ENCODE measurements at places on chromosomes 7 and 10.

GRCh38 chr7:99728615-99729014 is 6.4 kb downstream of the CYP3A7 start:
- no peak for DNase-seq

- DNase-seq, result no peak
These were observed 36.2 kb downstream of the LAMB1 start for GRCh38 chr7:107966711-107967110.

DNA sequence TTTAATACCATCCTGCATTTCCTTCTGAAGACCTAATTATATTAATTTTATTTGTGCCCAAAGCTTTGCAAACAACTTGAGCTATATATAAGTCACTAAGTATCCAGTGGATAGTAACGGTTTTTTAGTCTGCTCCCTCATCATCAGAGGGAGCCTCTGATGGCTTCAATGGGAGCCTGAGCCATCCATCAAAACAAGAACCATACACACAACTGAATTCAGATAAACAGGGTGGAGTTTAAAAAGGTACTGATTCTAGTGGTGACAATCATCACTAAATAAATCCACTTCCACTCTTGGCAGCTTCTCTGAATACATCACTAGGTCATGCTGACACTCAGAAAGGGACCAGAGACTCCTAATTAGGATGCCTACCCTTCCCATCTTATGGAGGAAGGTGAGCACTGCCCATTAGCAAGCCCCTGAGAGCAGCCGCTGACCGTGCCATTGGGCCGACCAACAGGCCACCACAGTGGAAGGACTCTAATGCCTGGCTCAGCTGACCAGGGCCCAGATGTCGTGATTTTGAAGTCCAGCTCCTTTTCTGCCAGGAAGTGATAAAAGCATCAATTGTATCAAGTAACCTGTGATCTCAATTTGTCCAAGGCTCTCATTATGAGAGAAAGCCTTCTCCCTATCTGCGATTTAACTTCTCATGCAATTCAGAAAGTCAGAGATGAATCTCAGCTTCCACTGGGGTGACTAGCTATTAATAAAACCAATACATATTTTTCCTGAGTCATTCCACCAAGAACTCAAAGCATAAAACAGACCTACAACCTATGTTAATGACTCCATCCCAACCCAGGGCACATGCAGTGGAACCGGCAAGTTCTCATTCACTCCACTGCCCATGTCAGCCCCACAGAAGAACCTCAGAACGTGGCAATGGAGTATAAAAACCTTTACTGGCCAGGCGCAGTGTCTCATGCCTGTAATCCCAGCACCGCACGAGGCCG is 13.1 kb downstream of the VOPP1 start:
- DNase-seq, result no peak

DNA sequence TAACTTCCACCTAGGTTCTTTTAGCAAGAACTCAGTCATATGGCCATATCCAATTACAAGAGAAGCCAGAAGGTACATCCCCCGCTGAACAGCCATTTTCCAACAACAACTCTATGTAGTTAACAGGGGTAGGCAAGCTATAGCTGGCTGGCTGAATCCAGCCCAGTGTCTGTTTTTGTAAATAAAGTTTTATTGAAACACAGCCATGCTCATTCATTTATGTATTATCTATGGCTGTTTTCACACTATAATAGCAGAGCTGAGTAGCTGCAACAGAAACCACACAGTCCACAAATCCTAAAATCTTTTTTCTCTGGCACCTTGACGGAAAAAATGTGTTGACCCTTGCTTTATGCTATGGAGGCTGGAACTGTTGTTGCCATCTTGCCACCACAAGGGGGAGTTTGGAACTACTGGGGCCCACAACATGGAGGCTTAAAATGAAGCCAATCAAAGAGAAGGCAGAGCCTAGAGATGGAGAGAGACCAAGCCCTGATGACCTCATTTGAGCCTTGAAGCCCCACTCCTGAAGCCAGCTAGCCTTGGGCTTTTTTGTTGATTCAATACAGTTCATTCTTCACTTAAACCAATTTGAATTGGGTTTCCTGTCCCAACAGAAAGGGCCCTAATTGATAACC is 33.3 kb upstream of the XPNPEP1 start:
- DNase-seq, result peak; percentile 11

GRCh38 chr7:30987178-30987577 is 23.4 kb downstream of the GHRHR start:
- no peak for DNase-seq

GRCh38 chr7:27478084-27478483 is 184.6 kb downstream of the HIBADH start:
- DNase-seq, result no peak

GRCh38 chr10:72089618-72090017 is 1.3 kb upstream of the SPOCK2 start:
- no peak for DNase-seq

DNA sequence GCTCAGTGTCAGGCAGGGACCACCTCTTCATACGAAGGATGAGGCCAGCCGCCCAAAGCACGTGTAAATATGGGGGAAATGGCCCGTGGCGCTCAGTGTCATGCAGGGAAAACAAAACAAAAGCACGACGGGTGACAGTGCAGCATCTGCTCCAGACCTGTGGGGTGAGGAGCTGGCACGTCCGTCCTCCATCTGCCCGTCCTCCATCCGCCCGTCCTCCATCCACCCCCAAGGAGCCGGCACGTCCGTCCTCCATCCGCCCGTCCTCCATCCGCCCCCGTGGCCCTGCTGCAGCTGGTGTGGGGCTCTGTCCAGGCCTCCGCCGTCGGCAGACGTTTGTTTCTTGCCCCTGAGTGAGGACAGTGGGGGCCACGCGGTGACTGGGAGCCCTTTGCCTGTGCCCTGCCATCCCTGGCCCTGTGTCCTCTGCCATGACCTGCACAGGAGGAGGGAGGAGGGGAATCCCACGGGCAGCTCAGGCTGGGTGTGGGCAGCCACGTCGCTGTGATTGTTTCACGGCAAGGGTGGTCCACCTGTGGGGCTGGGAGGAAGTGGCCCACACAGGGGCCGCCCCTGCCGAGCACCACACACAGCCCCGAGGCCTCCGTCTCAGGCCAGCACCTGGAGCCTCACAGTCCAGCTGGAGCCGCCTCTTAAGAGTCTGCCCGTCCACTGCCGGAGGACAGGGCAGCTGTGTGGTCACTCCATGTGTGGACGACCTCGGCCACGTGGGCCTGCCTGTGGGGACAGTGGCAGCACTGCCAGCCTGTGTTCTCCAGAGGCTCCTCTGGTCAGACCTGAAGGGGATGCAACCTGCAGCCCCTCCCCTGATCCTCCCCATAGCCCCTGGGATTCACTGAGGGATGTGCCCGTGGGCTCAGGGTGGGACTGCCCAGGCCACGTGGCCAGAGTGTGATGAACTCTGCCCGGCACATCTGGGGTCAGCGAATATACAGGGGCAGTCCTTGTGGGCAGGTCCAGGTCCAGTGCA is 38.2 kb upstream of the DPYSL4 start:
- DNase-seq, result no peak

DNA sequence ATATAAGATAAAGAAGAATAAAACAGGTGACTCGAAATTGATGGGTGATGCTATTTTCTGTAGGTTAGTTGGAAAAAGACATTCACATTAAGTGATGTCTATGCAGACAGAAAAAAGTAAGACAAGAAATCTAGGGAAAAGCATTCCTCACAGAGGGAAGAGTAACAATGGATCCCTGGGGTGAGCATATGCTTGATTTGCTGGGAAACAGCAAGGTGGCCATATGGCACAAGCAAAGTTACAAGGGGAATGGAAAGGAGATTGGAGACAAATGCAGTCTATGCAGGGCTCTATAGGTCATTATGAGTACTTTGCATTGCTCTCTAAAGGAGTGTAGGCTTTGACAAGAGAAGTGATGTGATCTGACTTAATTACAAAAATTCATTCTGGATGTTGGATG is 90.9 kb upstream of the ZNF804B start:
- DNase-seq, result no peak

DNA sequence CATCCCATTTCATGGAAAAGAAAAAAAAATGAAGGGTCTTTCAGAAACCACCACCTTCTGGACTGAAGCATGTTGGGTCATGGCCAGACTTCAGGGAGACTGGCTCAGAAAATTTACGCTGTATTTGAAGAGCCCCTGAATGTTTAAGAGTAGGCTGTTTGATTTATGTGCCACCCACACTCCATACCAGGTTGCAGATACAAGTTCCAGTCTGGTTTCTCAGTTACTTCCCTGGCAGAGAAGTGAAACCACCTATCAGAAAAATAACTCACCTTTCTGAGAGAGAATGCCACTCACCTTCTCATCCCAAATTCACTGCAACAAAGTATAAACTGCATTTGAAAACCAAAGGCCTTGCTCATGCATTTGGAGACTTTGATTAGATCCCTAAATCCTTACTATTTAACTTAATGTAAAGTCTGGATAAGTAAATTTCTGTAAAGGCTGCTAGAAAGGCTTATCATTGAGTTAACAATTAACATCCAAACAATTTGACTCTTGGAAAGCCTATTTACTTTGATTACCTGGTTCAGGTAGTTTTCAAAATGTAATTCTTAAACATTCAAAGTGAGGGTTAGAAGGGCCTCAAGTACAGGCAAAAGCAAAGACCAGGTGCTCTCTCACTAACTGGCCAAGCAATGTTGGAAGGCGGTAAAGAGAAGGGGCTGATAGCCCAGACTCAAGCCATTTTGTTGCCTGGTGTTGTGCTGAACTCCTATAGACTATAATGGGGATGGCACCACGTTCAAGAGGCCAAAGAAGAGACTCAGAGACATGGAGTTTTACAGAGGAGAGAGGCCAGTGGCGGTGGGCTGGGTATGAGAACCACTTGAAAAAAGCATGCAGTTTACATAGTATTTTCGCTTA is 12.8 kb upstream of the ADD3 start:
- no peak for DNase-seq

DNA sequence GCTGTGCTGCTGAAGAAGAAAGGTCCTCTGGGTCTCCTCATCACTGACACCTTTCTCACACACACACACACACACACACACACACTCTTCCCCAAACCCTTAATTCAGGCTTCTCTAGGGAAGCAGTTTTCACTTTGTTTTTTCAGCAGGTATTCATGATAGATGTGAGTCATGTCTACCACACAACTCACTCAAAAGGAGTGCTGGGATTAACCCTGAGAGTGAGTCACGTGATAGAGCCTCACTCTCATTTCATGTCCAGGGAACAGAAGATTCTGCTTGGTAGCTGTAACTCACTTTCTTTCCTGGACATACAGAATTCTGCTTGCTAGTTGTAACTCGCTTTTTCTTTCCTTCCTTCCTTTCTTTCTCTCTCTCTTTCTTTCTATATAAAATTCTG is 45.4 kb downstream of the VIM start:
- no peak for DNase-seq

Data from stimulated activated CD4-positive, alpha-beta T cell treated with anti-CD3 and anti-CD28 coated beads, Interleukin-1b, Interleukin-23, amount 100 ng/mL, for 4 hours (primary cell).